ENCODE measurements at places on chromosomes 3 and 15.

DNA sequence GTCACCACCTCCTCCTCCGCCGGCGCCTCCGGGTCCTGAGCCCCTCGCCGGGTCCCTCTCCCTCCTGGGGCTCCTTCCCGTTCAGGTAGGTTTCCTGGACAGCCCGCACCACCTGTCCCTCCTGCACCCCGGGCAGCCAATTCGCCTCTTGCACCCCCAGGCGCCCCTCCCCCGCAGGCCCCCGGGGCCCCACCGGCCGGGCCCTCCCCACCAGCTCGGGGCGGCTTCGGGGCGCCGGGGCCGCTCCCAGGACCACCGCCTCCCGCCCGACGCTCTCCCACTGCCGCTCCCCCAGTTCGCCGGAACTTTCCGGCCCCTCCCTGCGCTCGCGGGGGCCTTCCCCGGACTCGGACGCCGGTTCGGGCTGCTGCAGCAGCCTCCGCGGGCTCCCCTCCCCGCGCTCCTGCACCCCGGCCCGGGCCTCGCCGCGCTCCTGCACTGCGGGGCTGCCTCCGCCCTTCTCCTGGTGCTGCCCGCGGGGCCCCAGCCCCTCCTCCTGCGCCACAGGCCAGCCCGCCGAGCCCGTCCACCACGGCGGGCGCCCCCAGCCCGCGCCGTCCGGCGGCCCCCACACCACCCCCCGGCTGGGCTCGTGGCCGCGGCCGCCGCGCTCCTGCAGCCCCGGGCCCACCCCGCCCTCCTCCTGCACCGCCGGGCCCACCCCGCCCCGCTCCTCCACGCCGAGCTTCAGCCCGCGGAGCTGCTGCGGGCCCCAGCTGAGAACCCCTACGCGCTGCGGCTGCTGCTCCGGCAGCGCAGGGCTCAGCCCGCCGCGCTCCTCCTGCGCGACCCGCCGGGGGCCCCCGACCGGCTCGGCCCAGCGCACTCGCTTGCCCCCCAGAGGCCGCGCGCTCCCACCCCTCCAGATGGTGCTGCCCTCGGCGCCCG, 587 bp upstream of the TNK2 start:
- peak; percentile 44 for DNase-seq

GRCh38 chr3:135034891-135035440, 239.9 kb downstream of the EPHB1 start:
- no peak for DNase-seq

DNA sequence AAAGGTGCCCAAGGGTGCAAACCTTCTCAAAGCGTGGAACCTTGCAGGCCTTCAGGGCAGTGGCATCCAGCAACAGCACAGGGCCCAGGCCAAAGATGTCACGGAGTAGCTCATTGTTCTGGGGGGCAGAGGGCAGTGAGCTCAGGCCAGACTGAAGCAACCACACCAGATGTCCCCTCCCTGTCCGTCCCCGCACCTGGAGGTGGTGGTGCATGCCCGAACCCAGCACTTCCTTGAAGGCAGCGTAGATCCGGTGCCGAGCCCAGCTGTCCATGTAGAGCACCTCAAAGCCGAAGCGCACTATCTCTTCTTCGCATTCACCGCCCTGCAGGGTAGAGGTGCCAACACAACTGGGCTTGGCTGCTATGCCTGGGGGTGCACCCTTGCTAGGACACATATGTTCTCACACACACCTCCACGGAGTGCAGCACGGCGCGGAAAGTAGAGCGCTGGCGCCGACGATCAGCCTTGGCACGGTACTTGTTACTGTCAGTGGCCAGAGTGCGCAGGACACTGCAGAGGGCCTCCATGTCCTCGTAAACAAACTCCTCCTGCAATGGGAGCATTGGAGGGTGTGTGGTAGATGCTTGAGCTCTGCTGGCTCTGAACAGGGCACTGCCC, 3.7 kb downstream of the IFRD2 start:
- DNase-seq, result no peak

DNA sequence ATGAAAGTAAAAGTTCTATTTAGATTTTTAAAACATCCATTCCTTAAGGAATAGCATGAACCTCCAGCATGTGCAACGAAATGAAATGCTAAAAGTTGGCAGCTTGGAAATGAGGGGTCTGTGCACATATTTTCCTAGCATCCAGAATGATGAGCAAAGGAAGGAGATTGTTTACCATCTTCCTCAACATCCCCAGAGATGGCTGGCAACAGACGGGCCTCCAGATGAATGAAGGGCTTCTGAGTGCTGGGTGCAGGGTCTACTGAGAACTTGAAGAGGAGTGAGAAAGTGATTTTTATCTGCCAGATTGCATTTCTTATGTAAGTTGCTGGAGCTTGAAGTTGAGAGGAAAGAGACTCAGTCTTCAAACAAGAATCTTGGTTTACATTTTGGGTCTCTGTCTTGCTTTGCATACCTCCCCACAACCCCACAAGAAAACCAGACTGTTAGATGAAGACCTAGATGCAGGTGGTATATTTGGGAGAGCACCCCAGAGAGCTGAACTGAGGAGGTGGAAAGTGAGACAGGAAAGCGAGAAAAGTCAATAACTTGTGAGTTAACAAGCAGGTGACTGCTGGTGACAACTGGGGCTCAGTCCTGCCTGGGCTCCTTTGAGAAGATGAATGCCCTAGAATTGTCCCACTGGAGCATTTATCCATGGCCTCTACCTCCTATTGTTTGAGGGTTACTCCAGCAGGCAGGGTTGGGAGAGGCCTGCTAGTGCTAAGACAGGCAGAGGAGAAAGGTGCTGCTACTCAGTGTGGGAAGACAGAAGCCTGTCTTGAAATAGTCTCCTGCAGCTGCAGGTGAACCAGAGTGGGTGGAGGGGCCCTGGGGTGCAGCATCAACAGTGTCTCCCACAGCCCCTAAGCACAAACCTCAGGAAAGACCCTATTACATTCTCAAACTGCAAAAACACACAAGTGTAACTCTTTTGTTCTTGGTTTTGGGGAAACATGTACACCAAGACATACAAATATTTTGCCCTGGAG, 10.5 kb upstream of the CCK start:
- no peak for DNase-seq

- peak; percentile 90 for DNase-seq
These were observed 4.8 kb upstream of the CSK start for GRCh38 chr15:74776821-74777768.
